ENCODE measurements at places on chromosomes 11 and 22. TPM values are rescaled to one million over a fixed set of nuclear protein-coding genes. Genes with fewer than 3 reads are reported as not detected.

The IGLL1 gene
- total RNA-seq: not detected

The FLRT1 gene
- not detected for total RNA-seq

The FAM227A gene
- total RNA-seq: 1.0 TPM

The DDTL gene
- 2.1 TPM for total RNA-seq

The FAM89B gene
- 64.0 TPM for total RNA-seq

The CLCF1 gene
- 44.6 TPM for total RNA-seq

The BAD gene
- total RNA-seq: 156 TPM

The RFPL2 gene
- total RNA-seq: not detected

The TRIM29 gene
- 0.22 TPM for total RNA-seq

The TMPRSS5 gene
- total RNA-seq: 0.07 TPM

The RASL10A gene
- 0.12 TPM for total RNA-seq

The GLYAT gene
- not detected for total RNA-seq

The UEVLD gene
- 36.7 TPM for total RNA-seq

The KRTAP5-2 gene
- not detected for total RNA-seq

The PACSIN3 gene
- total RNA-seq: 74.4 TPM

The TMEM80 gene
- total RNA-seq: 10.7 TPM

The CASP12 gene
- total RNA-seq: not detected

The PRODH gene
- total RNA-seq: 2.1 TPM

The OSBP2 gene
- 1.7 TPM for total RNA-seq

The DEFB108B gene
- total RNA-seq: not detected

The FADS2 gene
- total RNA-seq: 442 TPM

The DAGLA gene
- total RNA-seq: 4.5 TPM

The ZNF215 gene
- 5.6 TPM for total RNA-seq

The CRYBB3 gene
- total RNA-seq: 0.43 TPM

The CDC42EP2 gene
- 18.6 TPM for total RNA-seq

The KIF18A gene
- 20.5 TPM for total RNA-seq

The MMP11 gene
- total RNA-seq: 22.3 TPM

The CHRDL2 gene
- total RNA-seq: not detected

The SYNGR1 gene
- 4.7 TPM for total RNA-seq

The MPZL3 gene
- total RNA-seq: 7.4 TPM

The SERPIND1 gene
- not detected for total RNA-seq

The RBMXL2 gene
- total RNA-seq: 0.14 TPM

The FGF4 gene
- total RNA-seq: not detected

The KRTAP5-1 gene
- total RNA-seq: not detected

The SLC22A8 gene
- total RNA-seq: not detected

The OR2D3 gene
- total RNA-seq: not detected

The LINC01488 gene
- total RNA-seq: not detected

The NXPE2 gene
- not detected for total RNA-seq

The ASCL2 gene
- total RNA-seq: 0.12 TPM

The POU2AF1 gene
- not detected for total RNA-seq

The C22orf31 gene
- not detected for total RNA-seq

The RPL3 gene
- total RNA-seq: 2,001 TPM

The OR52A1 gene
- not detected for total RNA-seq

The TBX1 gene
- total RNA-seq: not detected

The PARVG gene
- total RNA-seq: not detected

The SHANK2 gene
- 9.5 TPM for total RNA-seq

The VPREB1 gene
- total RNA-seq: not detected

The MRGPRX3 gene
- not detected for total RNA-seq

The CDC42BPG gene
- 4.6 TPM for total RNA-seq

The PISD gene
- 78.9 TPM for total RNA-seq
